ENCODE measurements at places on chromosomes 1 and 21.

GRCh38 chr1:241470908-241471590 lies 48.5 kb downstream of the FH start:
- peak; percentile 53 for DNase-seq

- DNase-seq: no peak
Measured at GRCh38 chr21:45166931-45167330, 92.6 kb downstream of the ADARB1 start.

DNA sequence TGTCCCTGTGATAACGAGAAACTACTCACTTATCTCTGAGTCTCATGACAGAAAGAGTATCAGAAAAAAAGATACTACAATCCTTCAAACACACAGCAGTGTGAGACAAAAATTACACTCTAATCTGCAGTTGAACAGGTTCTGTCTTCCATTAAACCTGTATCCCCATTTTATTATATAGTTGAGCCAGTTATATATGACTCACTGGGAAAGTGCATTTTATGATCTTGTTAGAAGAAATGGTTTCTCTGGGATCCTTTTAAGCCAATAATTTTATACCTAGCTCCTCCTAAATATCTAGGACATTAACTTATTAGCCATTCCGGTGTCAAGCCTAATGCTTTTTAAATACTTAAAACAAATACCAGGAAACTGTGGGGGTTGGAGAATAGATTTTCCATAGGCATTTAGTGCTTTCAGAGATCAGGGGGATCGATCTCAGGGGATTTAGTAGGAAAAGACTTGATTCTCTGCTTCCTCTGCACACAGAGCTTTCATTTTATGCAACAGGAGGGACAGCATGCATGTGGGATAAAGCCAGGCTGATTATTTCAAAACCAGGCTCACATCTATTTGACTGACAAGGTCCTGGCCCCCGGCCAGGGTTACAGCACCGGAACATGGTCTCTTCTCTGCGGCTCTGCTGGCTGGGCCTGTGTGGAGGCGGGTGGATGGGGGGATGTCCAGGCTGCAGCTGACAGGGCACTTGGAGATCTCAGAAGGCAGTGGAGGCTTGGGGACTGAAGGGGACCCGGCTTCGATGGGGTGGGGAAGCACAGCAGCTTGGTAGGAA lies 310.6 kb downstream of the DISC1 start:
- DNase-seq: peak; percentile 74

DNA sequence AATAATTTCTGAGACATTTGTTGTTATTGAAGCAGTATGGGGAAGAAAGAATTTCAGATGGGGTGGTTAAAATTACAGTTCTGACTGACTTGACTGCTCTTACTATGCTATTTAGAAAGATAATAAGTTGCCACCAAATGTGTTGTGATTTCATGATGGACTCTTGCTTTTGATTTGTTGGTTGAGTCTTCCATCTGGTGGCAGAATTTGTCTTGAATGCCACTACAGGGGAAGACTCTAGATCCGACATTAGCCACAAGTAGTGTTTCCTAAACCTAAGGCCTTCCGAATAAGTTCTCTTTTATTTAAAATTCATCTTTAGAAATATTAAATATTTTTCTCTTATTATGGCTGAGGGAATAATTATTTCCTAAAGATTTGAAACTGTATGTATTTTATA lies 190.9 kb upstream of the ADGRL4 start:
- DNase-seq: no peak

DNA sequence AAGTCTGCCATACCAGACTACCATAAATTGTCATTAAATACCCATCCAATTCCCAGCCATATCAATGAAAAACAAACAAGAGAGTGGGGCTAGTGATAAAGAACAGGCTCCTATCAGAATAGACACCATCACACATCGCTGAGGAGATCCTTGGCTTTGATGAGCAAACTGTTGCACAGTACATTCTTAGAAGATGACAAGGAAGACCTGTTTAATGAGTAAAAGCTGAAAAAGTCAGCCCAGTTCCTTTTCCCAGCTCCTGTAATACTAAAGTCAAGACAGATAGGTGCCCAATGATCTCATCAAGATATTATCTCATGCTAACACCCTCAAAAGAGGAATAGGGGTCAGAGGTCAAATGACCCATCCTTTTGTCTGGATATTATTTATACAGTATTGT lies 164.5 kb upstream of the COA6 start:
- no peak for DNase-seq

- DNase-seq: no peak
Measured at GRCh38 chr1:19339214-19339861, 27.2 kb downstream of the SLC66A1 start.

DNA sequence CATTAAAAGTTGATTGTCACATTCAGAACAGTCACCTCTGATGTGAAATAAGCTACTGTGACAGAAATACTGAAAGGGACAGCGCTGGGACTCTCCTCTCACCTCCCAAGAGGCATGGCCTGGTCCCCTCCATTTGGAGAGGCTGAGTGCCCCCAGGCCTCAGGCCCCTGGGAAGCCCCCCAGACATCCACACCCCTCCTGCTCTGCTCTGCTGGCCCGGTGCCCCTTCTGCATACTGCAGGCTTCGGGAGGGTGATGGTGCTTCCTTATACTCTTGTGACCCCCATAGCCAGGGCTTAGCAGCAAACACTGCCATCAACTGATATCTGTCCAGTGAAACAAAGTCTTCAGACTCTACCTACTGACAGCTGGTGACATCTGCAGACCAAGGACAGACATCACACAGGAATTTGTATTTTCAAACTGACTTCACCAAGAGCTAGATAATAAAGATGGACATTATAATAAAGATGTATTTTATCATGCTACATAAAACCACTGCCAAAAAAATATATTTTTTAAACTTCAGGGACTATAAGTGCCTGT lies 36.9 kb downstream of the C2CD2 start:
- no peak for DNase-seq

DNA sequence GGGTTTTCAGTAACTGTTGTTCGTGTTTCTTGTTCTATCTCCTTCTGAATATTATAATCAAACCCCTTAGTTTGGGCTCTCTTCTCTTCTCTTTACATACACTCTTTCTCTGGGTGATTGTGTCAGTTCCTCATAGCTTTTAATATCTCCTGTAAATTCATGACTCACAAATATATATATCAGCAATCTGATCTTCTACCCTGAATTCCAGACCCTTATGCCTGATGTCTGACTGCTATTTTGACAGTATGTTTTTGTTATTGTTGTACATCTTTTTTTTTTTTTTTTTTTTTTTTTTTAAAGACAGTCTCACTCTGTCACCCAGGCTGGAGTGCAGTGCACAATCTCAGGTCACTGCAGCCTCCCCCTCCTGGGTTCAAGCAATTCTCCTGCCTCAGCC lies 70.8 kb upstream of the MPC2 start:
- no peak for DNase-seq

DNA sequence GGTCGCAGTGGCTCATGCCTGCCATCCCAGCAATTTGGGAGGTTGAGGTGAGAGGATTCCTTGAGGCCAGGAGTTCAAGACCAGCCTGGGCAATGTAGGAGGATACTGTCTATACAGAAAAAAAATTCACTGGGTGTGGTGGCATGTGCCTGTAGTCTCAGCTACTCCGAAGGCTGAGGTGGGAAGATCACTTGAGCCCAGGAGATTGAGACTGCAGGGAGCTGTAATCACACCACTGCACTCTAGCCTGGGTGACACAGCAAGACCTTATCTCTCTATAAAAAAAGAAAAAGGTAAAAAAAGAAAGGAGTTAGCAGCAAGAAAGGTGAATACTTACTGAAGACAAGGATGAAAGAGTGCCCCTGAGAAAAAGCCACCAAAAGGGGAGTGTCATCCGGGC lies 23.7 kb upstream of the BCL10 start:
- DNase-seq: no peak

GRCh38 chr1:245971711-245972085 lies 535.4 kb downstream of the SMYD3 start:
- DNase-seq: no peak

- DNase-seq: no peak
Measured at GRCh38 chr1:15940110-15941043, 35.5 kb downstream of the ZBTB17 start.

DNA sequence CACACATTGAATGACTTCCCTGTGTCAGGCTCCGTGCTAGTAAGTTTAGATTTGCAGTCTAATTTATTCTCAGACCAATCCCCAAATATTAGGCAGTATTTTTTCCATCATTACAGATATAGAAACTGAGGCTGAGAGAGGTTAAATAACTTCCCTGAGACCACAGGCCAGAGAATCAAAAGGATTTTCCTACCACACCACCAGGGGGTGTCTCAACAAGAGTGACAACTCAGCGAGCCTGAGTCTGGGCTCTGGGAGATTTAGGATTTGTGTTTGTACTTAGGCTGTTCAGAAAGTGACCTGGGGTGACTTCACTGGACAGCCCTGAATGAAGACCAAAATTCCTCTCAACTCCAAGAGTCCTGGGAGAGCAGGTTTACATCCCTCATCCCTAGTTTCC lies 13.3 kb upstream of the LCE5A start:
- no peak for DNase-seq

DNA sequence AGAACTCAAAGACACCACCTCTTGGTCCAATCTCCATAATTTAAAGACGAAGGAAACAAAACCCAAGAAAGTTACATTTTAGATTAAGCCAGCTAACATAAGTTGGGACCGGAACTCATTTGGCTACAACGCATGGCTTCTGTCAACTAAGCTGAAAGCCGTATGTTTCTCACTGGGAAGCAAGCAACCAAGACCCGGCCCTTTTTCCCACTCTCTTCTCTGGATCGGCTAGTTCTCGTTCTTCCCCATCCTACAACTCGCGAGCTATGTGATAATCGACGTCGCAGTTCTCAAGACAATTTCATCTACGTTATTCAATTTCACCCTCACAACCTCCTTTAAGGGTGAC lies 601 bp downstream of the CCT8 start:
- peak; percentile 33 for DNase-seq

- DNase-seq: no peak
Measured at GRCh38 chr1:78758506-78758905, 108.9 kb downstream of the IFI44 start.

DNA sequence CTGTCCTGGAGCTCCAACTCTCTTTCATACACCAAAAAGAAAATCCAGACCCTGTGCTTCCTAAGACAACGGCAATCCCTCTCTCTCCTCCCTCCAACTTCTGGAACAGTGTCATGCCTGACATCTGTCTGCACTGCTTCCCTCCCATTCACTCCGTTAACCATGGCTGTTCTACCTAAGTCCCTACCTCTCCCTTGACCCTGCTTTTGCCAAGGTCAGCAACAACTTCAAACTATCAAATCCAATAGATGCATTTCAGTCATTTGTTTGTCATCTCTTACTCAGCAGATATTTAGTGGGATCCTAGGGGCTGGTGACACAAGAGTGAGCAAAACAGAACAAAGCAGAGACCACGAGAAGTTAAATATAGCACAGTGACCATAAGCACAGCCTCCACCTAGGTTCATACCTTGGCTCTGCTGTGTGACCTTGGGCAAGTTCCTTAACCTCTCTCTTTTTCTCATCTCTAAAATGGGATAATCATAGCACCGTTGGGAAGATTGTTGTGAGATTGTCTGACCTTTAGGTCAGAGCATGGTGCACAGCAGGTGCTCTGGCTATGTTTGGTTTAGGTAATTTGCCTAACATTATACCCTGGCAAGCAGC lies 88.9 kb downstream of the TMEM53 start:
- DNase-seq: no peak

DNA sequence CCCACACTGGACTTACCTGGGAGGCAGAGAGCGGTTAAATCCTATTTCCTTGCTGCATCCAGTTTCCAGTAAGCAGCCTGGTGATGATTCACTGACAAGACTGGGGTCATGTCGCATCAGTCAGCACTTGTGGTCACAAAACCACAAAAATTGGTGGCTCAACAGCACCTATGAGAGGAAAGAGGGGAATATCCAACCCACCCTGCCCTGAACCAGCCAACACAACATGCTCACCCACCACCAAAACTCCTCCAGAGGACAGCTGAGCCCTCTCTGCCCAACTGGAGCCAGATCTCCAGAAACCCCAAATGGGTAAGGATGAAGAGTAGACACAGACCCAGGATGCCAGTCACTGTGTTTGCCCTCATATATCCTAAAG lies 64.0 kb downstream of the CD46 start:
- no peak for DNase-seq

DNA sequence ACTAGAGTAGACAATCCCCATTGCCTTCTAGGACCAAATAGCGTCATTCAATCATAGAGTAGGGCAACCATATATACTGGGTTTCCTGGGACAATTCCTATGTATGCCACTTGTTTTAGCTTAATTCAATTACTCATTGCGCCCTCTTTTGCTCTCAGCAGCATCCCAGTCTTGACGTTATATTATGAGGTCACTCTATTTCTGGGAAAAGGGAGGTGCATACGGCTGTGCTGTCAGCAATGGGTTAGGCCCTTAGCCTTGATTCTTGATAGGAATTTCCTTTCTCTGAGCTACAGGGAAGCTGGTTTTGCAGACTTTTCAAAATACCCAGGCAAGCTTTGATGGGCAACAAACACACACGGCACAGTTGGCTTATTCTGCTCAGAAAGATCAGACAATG lies 4.4 kb upstream of the KAZN start:
- DNase-seq: no peak

- DNase-seq: no peak
Measured at GRCh38 chr1:67755619-67756018, 70.6 kb downstream of the GADD45A start.

- no peak for DNase-seq
Measured at GRCh38 chr1:52523376-52523775, 29.5 kb downstream of the TUT4 start.

DNA sequence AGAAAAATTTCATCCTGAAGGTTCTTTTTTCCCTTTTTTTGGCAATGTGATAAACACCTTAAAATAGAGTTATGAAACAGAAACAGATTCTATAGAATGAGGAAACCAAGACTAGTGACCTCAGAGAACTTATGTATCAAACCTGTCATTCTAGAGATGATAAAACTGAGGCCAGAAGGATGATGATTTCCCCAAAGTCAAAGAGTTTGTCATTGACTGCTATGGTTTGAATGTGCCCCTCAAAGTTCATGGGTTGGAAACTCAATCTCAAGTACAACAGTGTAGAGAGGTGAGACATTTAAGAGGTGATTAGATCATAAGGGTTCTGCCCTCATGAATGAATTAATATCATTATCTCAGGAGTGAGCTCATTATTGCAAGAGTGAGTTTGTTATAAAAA lies 13.7 kb upstream of the BEND5 start:
- no peak for DNase-seq

DNA sequence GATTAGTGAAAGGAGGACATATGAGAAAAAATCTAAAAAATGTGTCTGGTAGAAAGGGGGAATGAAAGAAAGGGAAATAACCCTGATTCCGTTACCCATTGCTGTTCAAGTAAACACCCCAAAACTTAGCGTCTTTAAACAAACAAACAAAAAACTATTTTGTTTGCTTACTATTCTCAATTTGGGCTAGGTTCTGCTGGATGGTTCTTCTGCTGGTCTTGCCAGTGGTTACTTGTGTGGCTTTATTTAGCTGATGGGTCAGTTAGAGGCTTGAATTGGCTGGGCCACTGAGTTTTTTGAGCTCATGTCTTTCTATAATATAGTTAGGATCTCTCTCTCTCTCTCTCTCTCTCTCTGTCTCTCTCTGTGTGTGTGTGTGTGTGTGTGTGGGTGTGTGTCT lies 112.1 kb downstream of the GRIK1 start:
- no peak for DNase-seq
